Stimulated activated CD8-positive, alpha-beta memory T cell treated with anti-CD3 and anti-CD28 coated beads, Interleukin-4, amount 100 ng/mL, for 1 hour (primary cell): ENCODE measurements at places on chromosomes 7 and 10.
A peak's percentile ranks its signal among the peaks of the same experiment; 100 is the strongest.

DNA sequence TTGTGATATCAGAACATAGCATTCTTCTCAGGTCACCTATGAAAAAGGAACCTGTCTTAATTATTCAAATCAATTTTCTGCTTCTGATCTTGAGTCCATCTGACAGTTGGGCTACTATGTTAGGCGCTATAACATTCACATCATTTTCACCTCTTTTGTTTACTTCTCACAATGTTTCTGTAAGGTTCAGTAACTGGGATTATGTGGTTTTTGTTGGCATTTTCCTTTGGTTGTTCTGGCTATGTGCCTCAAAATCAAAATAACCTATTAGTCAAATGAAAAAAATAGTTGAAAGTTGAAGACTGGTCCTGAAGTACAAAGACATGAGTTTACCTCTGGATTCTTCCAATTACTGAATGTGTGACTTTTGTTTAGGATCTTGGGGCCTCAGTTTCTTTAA, 221.3 kb upstream of the SMIM30 start:
- DNase-seq, result no peak

- DNase-seq, result no peak
These were observed 62.8 kb upstream of the ADGRA1 start for GRCh38 chr10:133024704-133025557.

- DNase-seq, result no peak
These were observed 139.1 kb downstream of the TRIL start for GRCh38 chr7:28818996-28819395.

DNA sequence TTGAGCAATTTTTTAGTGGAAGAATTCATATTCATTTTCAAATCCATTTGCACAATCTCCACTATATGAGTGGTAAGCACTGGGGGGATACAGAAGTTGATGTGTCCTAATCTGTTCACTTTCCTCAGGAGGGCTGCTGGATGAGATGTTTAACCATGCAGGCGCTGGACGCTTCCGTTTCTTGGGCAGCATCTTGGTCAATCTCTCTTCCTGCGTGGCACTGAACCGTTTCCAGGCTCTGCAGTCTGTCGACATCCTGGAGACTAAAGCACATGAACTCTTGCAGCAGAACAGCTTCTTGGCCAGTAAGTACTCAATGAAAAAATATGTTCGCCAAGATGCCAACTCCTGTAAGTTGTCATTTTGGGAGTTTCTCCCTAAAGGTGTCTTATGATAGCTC, 179.3 kb downstream of the ABCA13 start:
- no peak for DNase-seq

- DNase-seq, result no peak
These were observed 122.8 kb downstream of the THSD7A start for GRCh38 chr7:11709196-11709595.

DNA sequence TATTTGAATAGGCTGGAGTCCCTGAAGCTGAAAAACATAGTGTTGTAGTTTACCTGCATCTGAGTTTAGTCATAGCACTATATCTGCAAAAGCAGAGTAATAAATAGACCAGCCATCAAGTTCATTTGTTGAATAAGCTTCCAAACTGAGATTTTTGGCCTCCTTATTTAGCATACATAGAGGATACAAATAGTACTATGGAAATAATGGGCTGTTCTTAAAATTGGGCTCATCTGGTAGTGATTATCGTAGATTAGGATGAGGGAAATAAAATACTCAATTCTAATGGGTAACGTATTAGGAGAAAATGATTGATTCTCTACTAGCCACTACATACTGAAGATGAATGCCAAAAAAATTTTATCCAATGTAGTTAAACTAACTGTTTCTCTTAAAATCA, 41.4 kb upstream of the TMEM196 start:
- DNase-seq, result no peak

DNA sequence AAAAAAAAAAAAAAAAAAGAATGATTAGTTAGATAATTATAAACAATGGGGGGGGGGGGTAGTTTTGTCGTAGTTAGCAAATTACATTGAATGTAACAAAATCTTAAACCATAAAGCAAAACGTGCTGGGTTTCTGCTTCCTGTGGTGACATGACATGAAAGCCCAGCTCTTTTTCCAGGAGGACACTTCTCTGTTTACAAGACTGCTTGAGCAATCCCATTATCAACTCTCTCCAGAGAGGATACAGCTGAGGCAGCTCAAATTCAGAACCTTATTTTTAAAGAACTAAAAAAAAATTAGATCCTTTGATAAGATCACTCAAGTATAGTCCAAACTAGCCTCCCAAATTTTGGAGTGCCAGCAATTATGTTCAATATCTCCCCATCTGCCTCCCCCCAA, 58.6 kb downstream of the ADRB1 start:
- no peak for DNase-seq

GRCh38 chr7:131235489-131236317, 92.0 kb upstream of the MKLN1 start:
- DNase-seq, result peak; percentile 53

- DNase-seq, result no peak
These were observed 50.6 kb downstream of the ZNF438 start for GRCh38 chr10:30980951-30981616.

DNA sequence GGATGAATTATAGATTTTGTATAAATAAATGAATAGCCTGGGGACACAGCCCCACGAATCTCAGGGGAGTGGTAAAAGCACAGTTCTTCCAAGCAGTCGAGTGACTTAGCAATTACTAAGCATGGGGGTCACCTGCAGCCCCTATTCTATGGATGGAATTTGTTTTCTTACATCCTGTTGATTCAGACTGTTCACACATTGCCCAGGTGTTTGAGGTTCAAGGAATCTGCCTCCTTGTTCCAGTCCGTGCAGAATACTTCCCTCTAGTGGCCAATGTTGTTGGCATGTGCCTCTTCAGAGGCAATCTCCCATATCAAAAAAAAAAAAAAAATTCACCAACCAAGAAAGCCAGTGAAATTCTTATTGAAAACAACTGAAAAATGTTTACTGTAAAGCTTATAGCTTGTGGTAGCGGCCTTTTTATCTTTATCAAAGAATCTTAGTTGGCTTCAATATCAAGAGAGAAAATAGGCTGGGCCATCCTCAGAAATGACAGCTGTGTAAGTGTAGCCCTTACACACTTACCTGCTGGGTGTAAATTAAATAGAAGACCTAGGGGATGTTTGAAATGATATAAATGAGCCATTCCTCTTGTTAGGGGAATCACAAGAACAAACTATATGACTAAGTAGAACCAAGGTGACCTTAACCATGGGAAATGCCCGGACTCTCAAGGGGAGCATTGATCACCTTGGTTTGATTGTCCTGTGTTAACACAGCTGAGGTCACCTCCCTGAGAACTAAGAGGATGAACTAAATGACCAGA, 7.8 kb downstream of the LIPM start:
- DNase-seq, result no peak

GRCh38 chr10:33732161-33732680, 397.8 kb upstream of the NRP1 start:
- no peak for DNase-seq

DNA sequence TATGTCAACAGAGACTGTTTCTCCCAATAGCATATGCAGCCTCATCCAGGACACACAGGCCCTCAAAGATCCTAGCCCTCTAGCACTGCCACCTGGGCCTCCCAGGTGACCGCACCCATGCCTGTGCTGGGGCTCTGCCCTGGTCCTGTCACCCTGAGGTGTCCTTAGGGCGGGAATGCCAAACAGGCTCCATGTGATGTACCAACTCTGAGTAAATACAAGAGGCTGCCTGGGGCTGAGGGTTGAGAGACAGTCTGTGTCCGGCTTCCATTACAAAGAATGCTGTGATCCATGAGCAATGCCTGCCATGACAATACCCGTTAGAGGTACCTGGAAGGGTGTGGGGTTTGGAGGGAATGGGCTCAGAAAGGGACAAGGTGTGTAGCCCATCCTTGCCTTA, 83.0 kb upstream of the KAT6B start:
- DNase-seq, result no peak

- DNase-seq, result no peak
These were observed 16.9 kb upstream of the REEP3 start for GRCh38 chr10:63504145-63504881.

- DNase-seq, result no peak
These were observed 1.5 kb downstream of the POLD2 start for GRCh38 chr7:44121761-44122420.

- no peak for DNase-seq
These were observed 151.2 kb upstream of the FAM13C start for GRCh38 chr10:59513558-59513957.

- no peak for DNase-seq
These were observed 178.0 kb downstream of the IPMK start for GRCh38 chr10:58089739-58090138.

DNA sequence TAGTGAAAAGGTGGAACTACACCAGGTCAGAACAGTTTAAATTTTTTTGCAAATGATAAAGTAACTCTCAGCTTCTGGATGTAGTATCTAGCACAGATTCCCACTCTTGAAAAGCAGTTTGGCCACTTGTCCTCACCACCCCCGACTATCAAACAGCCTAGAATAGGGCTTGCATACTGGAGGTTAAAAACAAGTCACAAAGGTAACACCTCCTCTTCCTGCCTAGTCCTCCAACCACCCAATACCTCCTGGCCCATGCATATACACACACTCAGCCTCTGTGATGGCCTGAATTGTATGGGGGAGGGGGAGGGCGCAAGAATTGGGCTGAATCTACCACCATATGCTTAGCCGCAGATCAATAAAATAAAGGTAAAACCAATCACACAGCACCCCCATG, 5.7 kb downstream of the SKAP2 start:
- DNase-seq, result no peak

- no peak for DNase-seq
These were observed 148.4 kb downstream of the TPST1 start for GRCh38 chr7:66353547-66353946.

DNA sequence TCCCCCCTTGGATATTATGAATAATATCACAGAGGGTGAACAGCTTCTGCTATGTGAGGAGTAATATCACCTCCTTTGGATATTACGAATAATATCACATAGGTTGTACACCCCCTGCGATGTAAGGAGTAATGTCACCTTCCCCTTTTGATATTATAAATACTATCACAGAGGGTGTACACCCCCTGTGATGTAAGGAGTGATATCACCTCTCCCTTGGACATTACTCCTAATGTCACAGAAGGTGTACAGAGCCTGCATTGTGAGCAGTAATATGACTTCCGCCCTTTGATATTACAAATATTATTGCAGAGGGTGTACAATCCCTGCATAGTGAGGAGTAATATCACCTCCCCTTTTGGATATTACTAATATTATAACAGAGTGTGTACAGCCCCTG, 9.2 kb upstream of the TMEM225B start:
- DNase-seq, result no peak

DNA sequence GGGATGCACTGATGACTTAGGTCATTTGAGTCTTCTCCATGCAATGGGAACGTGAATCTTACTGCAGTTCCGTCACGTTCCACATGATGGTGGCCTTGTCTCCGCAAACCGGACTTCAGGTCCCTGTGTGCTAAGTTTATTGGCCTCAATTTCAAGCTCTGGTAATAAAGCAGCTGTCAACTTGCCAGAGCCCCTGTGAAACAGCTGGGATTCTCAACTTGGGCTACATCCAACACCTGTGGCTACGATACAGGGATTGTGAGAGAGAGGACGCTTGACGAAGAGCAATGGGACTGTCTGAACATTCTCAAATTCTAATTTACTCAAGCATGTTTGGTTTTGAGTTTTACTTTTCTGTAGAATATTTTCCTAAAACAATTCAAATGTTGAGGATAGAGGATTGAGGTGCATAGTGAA, 174.2 kb downstream of the PTN start:
- no peak for DNase-seq

GRCh38 chr10:14311206-14311957, 19.3 kb downstream of the FRMD4A start:
- DNase-seq, result no peak
